ENCODE measurements at places on chromosomes 16 and 17.

DNA sequence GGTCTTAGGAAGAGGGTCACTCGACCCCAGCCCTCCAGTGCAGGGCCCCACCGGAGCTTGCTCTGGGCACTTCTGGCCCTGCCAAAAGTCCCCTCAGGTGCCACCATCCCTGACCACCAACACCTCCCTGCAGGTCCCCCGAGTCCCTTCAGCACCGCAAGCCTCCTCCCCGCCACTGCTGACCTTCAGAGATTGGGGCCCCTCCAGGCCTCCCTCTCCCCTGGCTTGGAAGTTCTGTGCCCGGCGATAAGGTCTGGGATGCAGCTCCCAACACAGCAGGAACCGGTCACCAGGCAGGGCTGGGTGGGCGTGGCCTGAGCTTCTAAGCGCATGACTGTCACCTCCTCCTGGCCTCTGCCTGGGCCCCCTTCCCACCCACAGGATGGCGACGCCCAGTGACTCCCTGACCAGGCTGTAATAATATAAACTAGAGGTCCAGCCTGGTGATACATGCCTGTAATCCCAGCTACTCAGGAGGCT, 11.2 kb downstream of the PIEZO1 start:
- peak; percentile 75 for DNase-seq

DNA sequence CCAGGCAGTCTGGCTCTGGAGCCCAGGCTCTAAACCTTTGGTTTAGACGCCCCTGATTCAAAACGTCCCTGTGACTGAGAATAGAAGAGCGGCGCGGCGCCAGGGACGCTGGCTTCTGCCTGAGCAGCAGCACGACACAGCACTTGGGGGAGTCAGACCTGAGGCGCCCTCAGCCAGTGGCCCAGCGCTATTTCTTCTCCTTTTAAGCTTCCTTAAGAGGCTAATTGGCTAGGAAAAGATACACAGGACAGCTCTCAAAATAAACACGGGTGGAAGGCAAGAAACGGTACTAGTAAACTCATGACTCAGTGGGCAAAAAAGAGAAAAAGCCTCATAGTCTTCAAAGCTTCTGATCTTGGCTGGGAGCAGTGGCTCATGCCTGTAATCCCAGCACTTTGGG, 34.9 kb downstream of the GTF3C1 start:
- peak; percentile 47 for DNase-seq

- DNase-seq = no peak
These were observed 218.8 kb downstream of the C16orf95 start for GRCh38 chr16:87098361-87098760.

GRCh38 chr16:60107437-60107836, 1373.3 kb upstream of the GOT2 start:
- DNase-seq = no peak

DNA sequence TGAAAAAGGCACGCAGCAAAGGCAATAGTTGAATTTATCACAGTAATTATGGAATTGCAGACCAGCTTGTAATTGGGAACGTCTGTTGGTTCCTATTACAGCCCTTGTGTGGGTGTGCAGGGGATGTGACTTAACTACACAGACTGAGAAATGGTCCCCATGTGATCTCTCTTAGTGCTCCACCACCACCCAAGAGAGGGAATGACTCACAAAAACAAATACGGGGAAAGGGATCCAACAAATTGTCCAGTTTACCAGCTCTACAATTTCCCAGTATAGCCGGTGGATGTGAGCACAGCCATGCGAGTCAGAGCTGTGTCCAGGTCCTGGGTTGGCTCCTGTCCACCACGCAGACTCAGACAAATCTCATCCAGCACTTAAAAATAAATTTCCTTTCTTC, 337.9 kb downstream of the GRIN2A start:
- no peak for DNase-seq

- no peak for DNase-seq
These were observed 2.5 kb upstream of the MYH4 start for GRCh38 chr17:10471858-10472257.

DNA sequence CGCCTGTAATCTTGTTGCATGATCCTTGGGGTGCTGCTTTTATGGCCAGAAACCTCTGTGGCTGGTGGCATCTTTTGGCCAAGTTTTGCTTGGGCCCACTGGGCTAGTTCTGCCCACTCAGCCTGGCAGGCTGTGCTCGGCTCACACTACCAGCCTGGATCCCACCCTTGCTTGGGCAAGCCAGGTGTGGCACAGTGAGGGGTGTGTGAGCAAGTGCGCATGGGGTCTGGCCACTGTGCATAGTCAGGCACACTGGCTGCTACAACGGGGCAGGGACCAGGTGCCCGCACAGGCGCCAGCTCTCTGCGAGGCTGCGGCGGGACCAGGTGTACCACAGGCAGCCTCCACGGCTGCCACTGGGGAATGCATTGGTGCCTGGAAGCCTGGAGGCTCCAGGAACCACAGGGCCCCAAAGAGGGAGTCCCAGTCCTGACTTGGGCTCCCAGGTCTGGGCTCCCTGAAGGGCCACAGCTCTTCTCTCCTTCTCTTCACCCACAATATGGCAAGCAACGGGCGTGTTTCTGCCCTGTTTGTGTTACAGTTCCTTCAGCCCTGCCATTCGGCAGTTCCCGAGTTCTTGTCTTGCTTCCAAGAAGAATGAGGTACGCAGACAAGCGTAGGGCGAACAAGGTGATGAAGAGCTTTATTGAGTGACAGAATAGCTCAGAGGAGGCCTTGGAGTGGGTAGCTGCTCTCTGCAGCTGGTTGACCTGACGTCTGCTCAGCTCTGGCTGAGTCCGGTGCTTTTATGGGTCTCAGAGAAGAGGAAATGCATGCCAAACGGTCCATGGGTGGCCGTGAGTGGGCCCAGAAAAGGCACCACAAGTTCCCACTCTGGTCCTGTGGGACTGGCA, 26.7 kb upstream of the PRM1 start:
- no peak for DNase-seq

All from left ventricle myocardium inferior (tissue), 1 donor.